ENCODE measurements at places on chromosomes 6 and 20. TPM values are rescaled to one million over a fixed set of nuclear protein-coding genes. Genes with fewer than 3 reads are reported as not detected.

Gene RNF39
- 1.5 TPM for polyA plus RNA-seq

DNA sequence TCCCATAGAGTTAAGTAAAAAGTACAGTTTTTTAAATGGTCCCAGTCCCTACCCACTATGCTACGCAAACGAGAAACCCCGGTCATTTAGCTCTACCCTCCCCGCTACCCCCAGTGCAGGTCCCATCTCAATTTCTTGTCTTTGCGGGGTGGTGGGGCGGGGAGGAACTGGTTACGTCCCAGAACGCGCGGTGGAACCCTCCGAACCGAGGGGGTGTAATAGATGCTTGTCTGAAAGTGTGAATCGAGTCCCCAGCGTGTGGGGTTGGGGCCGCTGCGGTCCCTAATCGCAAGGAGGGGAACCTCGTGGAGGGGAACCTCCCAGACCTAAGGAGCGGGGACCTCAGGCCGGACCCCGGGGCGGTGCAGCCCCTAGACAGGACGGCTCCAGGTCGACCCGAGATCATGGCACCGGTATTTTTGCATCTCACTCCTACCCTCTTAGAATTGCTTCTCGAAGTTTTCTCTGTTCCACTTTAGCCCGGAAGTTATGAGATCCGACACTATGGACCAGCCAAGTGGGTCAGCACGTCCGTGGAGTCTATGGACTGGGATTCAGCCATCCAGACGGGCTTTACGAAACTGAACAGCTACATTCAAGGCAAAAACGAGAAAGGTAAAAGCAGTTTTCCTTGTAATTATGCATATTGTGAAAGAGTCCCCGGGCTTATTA, 779 bp downstream of the HEBP2 start:
- peak; percentile 25 for DNase-seq

DNA sequence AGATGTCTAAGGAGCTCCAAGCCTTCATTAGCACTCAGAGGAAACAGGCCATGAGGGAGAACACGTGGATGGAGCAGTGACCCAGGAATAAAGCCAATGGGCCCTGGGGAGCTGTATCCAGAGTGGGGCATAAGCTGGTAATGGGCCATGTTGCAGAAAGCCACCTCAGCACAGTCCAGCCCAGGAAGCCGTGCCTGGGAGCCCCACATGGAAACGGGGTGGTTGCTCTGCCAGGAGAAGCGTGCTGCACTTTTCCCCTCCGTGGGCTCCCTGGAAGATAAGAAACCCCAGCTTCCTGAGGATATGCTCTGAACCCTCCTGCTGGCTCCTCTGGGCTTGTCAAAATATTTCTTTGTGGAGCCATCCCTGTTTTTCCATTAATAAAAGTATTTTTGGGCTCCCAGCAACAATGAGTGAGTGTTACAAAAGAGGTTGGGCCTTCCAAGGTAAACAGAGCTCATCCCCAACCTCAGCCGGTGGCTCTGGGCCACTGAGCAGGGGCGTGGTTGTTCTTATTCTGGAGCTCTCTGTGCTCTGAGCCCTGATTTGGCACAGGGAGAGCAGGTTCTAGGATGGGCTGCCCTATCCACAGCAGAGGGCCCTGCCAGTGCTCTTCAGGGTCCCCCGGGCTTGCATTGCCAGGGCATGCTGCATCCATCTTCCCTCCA, 31.2 kb upstream of the NFATC2 start:
- no peak for DNase-seq

Gene OR2W1
- polyA plus RNA-seq, result not detected

DNA sequence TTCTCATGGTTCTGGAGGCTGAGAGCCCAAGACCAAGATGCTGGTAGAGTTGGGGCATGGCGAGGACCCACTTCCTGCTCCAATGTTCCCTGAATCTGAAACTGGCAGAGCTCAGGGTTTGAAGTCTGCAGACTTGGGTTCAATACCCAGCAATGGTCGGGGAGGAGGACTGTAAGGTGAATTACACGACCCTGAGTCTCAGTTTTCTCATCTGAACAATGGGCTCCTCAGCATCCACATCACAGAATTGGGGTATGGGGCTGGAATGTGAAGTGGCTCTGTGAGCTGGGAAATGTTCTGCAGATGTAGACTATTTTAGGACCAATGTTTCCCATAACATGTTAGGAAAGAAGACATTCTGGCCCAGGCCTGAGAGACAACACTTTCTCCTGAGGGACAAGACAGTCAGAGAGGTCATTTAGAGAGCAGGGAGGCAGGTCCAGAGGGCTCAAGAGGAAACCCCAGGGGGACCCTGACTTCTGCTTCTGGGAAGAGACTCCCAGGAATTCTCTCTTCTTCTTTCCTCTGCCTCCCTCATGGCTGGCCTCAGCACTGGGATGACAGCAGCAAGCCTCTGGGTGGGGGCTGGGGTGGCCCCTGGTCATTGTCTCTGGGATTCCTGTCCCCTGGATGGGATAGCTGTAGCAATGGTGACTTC, 141.3 kb upstream of the PMEPA1 start:
- no peak for DNase-seq

GRCh38 chr6:167770291-167770955, 56.3 kb upstream of the AFDN start:
- DNase-seq, result no peak

All from right renal pelvis (tissue), 4 donors.